Aortic smooth muscle cell (primary cell): ENCODE measurements at places on chromosomes 1 and 21. TPM values are rescaled to one million over a fixed set of nuclear protein-coding genes. Genes with fewer than 3 reads are reported as not detected.

TEDDM1 gene
- total RNA-seq = not detected in 2 replicates

MEX3A gene
- 0.40 and 0.50 TPM in 2 replicates for total RNA-seq

TSPAN2 gene
- 0.12 and 0.13 TPM in 2 replicates for total RNA-seq

CNN3 gene
- 427 and 622 TPM in 2 replicates for total RNA-seq

FAM72D gene
- 0.93 and 1.1 TPM in 2 replicates for total RNA-seq

PGLYRP4 gene
- total RNA-seq = not detected in 2 replicates

ADORA1 gene
- total RNA-seq = 0.26 TPM in 1 of 2 replicates, not detected in the other

ZNF593OS gene
- total RNA-seq = 0.19 TPM in 1 of 2 replicates, not detected in the other

LCE2C gene
- not detected in 2 replicates for total RNA-seq
